CD4-positive, alpha-beta T cell (primary cell): ENCODE measurements at places on chromosomes 3 and 15.
A peak's percentile ranks its signal among the peaks of the same experiment; 100 is the strongest.

GRCh38 chr3:178802259-178802658 is 266.0 kb downstream of the KCNMB2 start:
- no peak for DNase-seq
- no peaks in the 10 kb centered on the region for H3K27me3 ChIP-seq
- H3K4me3 ChIP-seq: no peak overlapping the region
- no peak overlapping the region for H3K27ac ChIP-seq
- H3K4me1 ChIP-seq: no peaks in the 10 kb centered on the region

- H3K4me1 ChIP-seq: peaks cover 21% of the 10 kb centered on the region
- H3K4me3 ChIP-seq: no peak overlapping the region
- H3K27ac ChIP-seq: no peak overlapping the region
Observed at GRCh38 chr15:77630956-77631744, 1.6 kb downstream of the LINGO1 start.

- no peaks in the 10 kb centered on the region for H3K36me3 ChIP-seq
- H3K4me3 ChIP-seq: no peak overlapping the region
- no peaks in the 10 kb centered on the region for H3K27me3 ChIP-seq
- H3K4me1 ChIP-seq: no peaks in the 10 kb centered on the region
- no peak overlapping the region for H3K27ac ChIP-seq
- DNase-seq: no peak
Observed at GRCh38 chr15:77646104-77646694, 13.5 kb upstream of the LINGO1 start.

- peaks cover 13% of the 10 kb centered on the region for H3K4me1 ChIP-seq
- H3K27me3 ChIP-seq: no peaks in the 10 kb centered on the region
- H3K4me3 ChIP-seq: no peak overlapping the region
- H3K27ac ChIP-seq: no peak overlapping the region
- peaks cover 84% of the 10 kb centered on the region for H3K36me3 ChIP-seq
Observed at GRCh38 chr15:78906316-78906620, 33.6 kb downstream of the MORF4L1 start.

GRCh38 chr3:195104340-195104739 is 166.6 kb downstream of the XXYLT1 start:
- peaks cover 8% of the 10 kb centered on the region for H3K4me1 ChIP-seq
- H3K27me3 ChIP-seq: no peaks in the 10 kb centered on the region
- H3K4me3 ChIP-seq: no peak overlapping the region

- H3K4me3 ChIP-seq: no peak overlapping the region
- no peak overlapping the region for H3K27ac ChIP-seq
- DNase-seq: no peak
- no peaks in the 10 kb centered on the region for H3K4me1 ChIP-seq
- no peaks in the 10 kb centered on the region for H3K27me3 ChIP-seq
- no peaks in the 10 kb centered on the region for H3K36me3 ChIP-seq
Observed at GRCh38 chr15:78396976-78397375, 41.0 kb upstream of the IREB2 start.

DNA sequence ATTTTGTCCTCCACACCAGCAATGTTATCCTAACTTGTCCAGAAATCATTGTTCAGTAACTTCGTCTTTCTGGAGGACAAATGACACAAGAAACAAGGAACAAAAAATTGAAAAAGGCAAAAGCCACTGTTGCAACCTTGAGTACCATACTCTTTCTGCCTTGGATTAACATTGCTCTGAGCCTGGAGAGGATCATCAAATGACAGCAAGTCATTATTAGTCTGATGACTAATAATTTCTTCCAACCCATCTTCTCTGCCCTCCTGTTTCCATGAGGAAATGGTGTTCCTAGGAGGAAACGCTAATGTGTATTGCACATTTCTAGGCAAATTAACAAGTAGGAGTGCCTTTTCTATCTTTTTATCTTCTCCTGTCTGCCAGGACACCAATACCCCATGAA is 153.9 kb downstream of the PCCB start:
- H3K36me3 ChIP-seq: no peaks in the 10 kb centered on the region
- H3K27me3 ChIP-seq: no peaks in the 10 kb centered on the region
- H3K4me1 ChIP-seq: no peaks in the 10 kb centered on the region
- H3K4me3 ChIP-seq: no peak overlapping the region
- no peak for DNase-seq
- H3K27ac ChIP-seq: no peak overlapping the region

DNA sequence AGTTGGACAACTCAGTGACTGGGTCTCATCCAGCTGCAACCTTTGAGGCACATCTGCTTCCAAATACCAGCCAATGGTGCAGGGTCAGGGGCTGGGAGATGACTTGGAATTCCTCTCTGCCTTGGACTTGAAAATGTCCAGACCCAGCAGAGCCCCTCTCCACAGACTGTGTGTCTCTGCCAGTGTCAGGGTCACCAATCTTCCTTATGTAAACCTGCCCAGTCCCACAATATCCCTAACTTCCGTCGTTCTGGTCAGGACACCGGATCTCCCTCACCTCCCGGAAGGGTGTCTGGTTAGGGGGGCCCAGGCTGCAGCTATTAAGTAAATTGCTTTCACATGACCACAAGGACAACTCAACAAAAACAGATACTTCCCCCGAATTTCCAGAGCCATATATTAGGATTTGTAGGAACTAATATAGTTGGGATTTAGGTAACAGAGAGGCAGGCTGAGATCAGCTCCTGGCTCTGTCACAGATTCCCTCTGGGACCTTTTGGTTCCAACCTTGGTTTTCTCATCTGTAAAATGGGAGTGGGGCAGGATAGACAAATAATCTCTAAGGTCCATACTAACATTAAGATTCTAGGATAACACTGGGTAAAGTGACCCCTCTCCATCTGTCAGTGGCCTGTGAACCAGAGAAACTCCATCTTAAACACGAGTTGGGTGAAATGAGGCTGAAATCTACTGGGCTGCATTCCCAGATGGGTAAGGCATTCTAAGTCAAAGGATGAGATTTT is 30.8 kb downstream of the IGDCC3 start:
- H3K4me3 ChIP-seq: no peak overlapping the region
- no peaks in the 10 kb centered on the region for H3K36me3 ChIP-seq
- no peaks in the 10 kb centered on the region for H3K4me1 ChIP-seq
- no peak overlapping the region for H3K27ac ChIP-seq

DNA sequence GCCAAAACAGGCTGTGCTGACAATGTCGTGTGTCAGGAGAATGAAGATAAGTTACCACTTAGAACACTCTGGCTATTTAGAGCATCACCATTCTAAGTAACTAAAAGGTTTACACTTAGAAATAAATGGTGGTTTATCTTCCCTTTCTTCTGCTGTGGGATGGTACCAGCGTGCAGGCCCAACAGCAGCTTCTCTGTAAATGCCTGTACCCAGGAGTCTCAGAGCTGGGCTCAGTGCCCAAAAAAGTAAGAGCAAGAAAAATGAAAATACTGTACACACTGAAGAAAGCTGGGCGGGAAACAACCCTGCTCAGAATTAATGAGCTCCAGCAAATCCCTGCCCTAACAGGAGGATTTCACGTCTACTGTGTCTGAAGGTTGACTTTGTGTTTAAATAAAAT is 206.5 kb downstream of the MFSD1 start:
- no peaks in the 10 kb centered on the region for H3K36me3 ChIP-seq
- no peaks in the 10 kb centered on the region for H3K4me1 ChIP-seq
- no peak overlapping the region for H3K4me3 ChIP-seq
- no peak for DNase-seq
- no peak overlapping the region for H3K27ac ChIP-seq

- H3K27me3 ChIP-seq: no peaks in the 10 kb centered on the region
- no peaks in the 10 kb centered on the region for H3K36me3 ChIP-seq
- no peak overlapping the region for H3K4me3 ChIP-seq
- DNase-seq: no peak
- H3K4me1 ChIP-seq: peaks cover 18% of the 10 kb centered on the region
Observed at GRCh38 chr3:16807391-16807790, 77.4 kb upstream of the PLCL2 start.

DNA sequence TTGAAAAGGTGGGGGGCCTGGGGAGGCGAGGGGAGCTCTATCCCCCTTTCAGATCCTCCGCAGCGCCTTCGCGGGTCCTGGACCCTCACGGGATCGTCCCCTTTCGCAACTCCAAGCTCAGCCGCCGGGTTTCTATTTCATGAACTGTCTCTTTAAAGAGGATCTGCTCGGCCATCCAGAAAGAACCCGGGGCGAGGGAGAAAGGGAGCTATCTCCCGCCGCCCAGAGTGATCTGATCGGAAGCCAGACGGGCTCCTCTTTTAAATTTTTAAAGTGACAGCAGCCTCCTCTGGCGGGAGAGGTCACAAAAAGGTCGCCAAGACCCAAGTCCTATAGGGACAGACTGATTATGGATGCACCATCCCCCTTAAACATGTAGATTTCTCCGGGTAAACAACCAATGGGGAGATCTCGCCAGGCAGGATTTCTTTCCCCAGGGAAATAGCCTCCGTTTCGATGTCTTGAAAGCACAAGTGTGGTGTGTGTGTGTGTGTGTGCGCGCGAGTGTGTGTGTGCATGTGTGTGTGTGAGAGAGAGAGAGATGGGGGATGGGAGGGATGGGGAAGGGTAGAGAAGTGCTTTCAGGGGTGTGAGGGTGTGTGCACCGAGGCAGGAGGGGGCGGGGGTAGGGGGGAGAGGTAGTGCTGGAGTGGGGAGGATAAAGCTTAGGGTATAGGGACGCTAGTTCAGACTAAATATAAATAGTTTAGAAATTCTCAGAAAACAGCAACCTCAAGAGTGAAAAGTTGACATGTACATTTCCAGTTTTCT is 516.1 kb downstream of the MECOM start:
- peak; percentile 8 for DNase-seq
- no peaks in the 10 kb centered on the region for H3K36me3 ChIP-seq
- H3K27ac ChIP-seq: no peak overlapping the region
- peaks cover 87% of the 10 kb centered on the region for H3K27me3 ChIP-seq
- H3K4me1 ChIP-seq: peaks cover 24% of the 10 kb centered on the region
- H3K4me3 ChIP-seq: peak overlapping the region; percentile 25

DNA sequence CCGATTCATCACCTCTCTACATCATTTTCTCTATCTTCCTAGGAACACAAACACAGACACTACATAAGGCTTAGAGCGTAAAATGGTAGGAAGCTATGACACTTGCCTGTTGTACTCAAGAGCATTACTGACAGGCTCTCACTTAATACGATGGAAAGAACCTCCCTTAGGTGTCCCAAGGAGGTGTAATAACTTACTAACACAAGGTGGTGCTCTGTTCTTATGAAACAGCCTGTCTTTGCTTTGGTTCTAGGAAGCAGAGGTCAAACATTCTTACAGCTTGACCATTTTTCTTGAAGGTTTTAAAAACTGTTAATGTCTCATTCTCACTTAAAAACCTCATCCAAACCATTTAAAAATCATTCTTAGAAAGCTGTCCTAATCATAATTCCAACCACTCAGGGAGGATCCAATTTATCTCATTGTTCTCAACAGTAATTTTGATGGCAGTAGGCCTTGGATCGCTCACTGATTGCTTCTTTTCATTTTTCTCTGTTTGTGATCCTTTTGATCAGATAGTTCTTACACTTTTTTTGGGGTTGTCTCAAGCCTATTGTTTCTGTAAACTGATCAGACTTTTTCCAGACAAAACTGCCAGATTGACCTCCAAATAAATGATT is 317.8 kb upstream of the AGTR1 start:
- no peak for DNase-seq
- H3K27ac ChIP-seq: no peak overlapping the region
- H3K27me3 ChIP-seq: no peaks in the 10 kb centered on the region

- H3K36me3 ChIP-seq: peaks cover 51% of the 10 kb centered on the region
- no peak for DNase-seq
- H3K27ac ChIP-seq: no peak overlapping the region
- no peak overlapping the region for H3K4me3 ChIP-seq
Observed at GRCh38 chr3:101861789-101862415, 12.6 kb downstream of the NFKBIZ start.

- peaks cover 42% of the 10 kb centered on the region for H3K36me3 ChIP-seq
- H3K4me3 ChIP-seq: no peak overlapping the region
- peaks cover 4% of the 10 kb centered on the region for H3K4me1 ChIP-seq
- no peak for DNase-seq
- H3K27me3 ChIP-seq: no peaks in the 10 kb centered on the region
Observed at GRCh38 chr3:195511136-195511535, 32.0 kb downstream of the PPP1R2 start.

- no peak overlapping the region for H3K27ac ChIP-seq
- H3K4me1 ChIP-seq: no peaks in the 10 kb centered on the region
- DNase-seq: no peak
- H3K36me3 ChIP-seq: no peaks in the 10 kb centered on the region
- no peak overlapping the region for H3K4me3 ChIP-seq
- H3K27me3 ChIP-seq: no peaks in the 10 kb centered on the region
Observed at GRCh38 chr3:61414456-61414855, 146.9 kb upstream of the PTPRG start.

- no peaks in the 10 kb centered on the region for H3K27me3 ChIP-seq
- DNase-seq: no peak
- H3K4me3 ChIP-seq: no peak overlapping the region
- no peak overlapping the region for H3K27ac ChIP-seq
Observed at GRCh38 chr3:179677884-179678283, 25.0 kb downstream of the USP13 start.

DNA sequence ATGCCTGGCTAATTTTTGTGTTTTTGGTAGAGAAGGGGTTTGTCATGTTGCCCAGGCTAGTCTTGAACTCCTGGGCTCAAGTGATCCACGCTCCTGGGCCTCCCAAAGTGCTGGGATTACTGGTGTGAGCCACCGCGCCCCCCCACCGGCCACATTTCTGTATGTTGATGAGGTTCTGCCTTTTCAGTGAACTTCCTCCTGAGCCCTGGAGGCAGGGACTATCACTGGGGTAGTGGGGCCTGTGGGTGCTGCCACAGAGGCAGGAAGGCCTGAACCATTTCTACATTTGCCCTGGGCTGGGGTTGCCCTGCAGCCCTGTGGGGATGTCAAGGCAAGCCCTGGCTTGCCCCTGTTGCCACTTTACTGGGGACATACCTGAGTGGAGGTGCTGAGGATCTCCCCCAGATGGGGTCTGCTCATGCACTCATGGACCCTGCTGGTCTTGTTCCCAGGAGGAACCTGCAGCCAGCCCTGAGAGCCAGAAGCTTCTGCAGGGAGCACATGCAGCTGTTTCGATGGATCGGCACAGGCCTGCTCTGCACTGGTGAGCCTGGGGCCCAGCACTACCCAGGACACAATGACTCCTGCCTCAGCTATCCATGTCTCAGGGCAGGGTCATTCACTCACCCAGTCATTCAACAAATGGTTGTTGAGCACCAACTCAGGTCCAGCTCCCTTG is 5.7 kb downstream of the SLC28A1 start:
- H3K27ac ChIP-seq: no peak overlapping the region
- H3K36me3 ChIP-seq: no peaks in the 10 kb centered on the region
- no peak overlapping the region for H3K4me3 ChIP-seq
- no peaks in the 10 kb centered on the region for H3K27me3 ChIP-seq
- no peaks in the 10 kb centered on the region for H3K4me1 ChIP-seq
- DNase-seq: no peak

DNA sequence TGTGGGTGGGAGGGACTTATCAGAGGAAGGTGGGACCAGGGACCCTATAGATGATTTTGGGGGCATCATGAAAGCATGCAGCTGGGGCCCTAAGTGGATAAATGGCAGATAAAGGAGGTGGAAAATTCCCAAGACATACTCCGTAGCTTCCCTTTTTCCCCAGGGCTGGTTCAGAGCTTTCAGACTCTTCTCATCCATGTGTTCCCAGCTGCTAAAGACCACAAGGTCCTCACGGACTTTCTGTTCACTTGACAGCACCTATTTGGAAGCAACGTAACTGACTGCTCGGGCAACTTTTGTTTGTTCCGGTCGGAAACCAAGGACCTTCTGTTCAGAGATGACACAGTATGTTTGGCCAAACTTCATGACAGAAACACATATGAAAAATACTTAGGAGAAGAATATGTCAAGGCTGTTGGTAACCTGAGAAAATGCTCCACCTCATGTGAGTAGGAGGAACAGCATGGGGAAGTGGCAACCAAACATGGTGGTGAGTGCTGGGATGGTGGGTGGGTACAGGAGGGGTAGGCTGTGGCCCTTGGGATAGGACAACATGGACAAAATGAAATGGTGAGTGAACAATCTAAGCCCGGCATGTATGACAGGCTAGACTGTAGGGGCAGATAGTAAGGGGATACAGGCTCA is 28.7 kb upstream of the SRPRB start:
- H3K4me1 ChIP-seq: no peaks in the 10 kb centered on the region
- peaks cover 13% of the 10 kb centered on the region for H3K27me3 ChIP-seq
- no peak overlapping the region for H3K27ac ChIP-seq
- no peaks in the 10 kb centered on the region for H3K36me3 ChIP-seq
- no peak overlapping the region for H3K4me3 ChIP-seq
